Testis (tissue), 5 donors: ENCODE measurements at places on chromosomes 11 and 22. TPM values are rescaled to one million over a fixed set of nuclear protein-coding genes. Genes with fewer than 3 reads are reported as not detected.

GRCh38 chr11:36037031-36037430, 93.2 kb downstream of the LDLRAD3 start:
- H3K27me3 ChIP-seq: no peaks in the 10 kb centered on the region
- no peak overlapping the region for H3K27ac ChIP-seq
- no peak overlapping the region for H3K4me3 ChIP-seq
- DNase-seq: peak; percentile 36
- H3K4me1 ChIP-seq: peaks cover 14% of the 10 kb centered on the region

- no peaks in the 10 kb centered on the region for H3K36me3 ChIP-seq
- H3K4me1 ChIP-seq: no peaks in the 10 kb centered on the region
- H3K4me3 ChIP-seq: no peak overlapping the region
- no peak overlapping the region for H3K27ac ChIP-seq
- no peak for DNase-seq
- no peaks in the 10 kb centered on the region for H3K27me3 ChIP-seq
Measured at GRCh38 chr11:72336163-72336562, 92.2 kb upstream of the PHOX2A start.

DNA sequence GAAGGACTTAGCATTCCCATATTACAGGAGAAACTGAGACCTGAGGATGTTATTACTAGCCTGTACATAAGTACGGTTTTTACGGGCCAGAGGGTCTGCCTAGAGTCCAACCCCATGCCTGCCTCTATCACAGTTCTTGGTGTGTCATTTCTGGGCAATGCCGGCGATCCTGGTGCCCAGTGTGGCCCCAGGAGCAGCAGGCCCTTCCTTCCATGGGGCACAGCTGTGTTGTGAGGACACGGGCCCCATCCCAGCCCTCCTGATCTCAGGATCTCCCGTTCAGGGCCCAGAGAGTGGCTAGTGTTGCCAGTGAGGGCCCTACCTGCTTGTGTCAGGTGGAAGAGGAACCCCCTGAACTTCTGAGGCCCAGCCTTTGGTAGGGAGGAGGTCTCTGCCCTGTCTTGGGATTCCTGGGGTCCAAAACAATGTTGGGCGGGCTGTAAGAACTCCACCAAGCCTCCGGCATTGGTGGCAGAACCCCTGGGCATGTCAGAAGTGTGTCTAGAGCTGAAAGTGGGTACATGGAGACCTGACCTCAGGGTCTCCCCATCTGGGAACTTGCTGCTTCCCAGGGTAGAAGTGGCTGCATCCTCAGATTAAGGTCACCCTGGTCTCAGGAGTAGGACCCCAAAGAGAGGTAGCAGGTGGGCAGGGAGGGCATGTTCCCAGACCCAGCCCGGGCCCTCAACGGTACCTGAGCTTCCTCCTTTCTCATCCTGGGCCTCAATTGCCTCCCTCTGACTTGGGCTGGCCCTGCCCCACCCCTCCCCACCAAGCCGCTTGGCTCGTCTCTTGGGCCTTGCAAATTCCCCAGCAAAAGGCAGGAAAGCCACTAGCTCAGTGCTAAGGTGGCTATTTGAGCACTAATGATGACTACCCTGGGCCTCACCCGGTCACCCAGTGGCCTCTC, 74.6 kb upstream of the KCNQ1OT1 start:
- no peak overlapping the region for H3K4me3 ChIP-seq
- no peaks in the 10 kb centered on the region for H3K36me3 ChIP-seq
- no peaks in the 10 kb centered on the region for H3K27me3 ChIP-seq
- peaks cover 18% of the 10 kb centered on the region for H3K4me1 ChIP-seq
- no peak overlapping the region for H3K27ac ChIP-seq
- DNase-seq: peak; percentile 3

- H3K4me1 ChIP-seq: no peaks in the 10 kb centered on the region
- H3K36me3 ChIP-seq: no peaks in the 10 kb centered on the region
- no peak for DNase-seq
- no peak overlapping the region for H3K27ac ChIP-seq
- H3K27me3 ChIP-seq: no peaks in the 10 kb centered on the region
Measured at GRCh38 chr11:128575961-128576350, 11.4 kb downstream of the ETS1 start.

- no peak overlapping the region for H3K27ac ChIP-seq
- H3K36me3 ChIP-seq: no peaks in the 10 kb centered on the region
- H3K4me3 ChIP-seq: no peak overlapping the region
- no peaks in the 10 kb centered on the region for H3K4me1 ChIP-seq
- DNase-seq: no peak
Measured at GRCh38 chr11:92671081-92671480, 298.4 kb upstream of the MTNR1B start.

GRCh38 chr11:94581926-94582325, 14.8 kb downstream of the PIWIL4 start:
- no peaks in the 10 kb centered on the region for H3K4me1 ChIP-seq
- no peaks in the 10 kb centered on the region for H3K36me3 ChIP-seq
- H3K27ac ChIP-seq: no peak overlapping the region

GRCh38 chr11:15651816-15652215, 537.1 kb downstream of the INSC start:
- H3K4me3 ChIP-seq: no peak overlapping the region
- no peak for DNase-seq
- H3K27me3 ChIP-seq: no peaks in the 10 kb centered on the region
- no peak overlapping the region for H3K27ac ChIP-seq

DNA sequence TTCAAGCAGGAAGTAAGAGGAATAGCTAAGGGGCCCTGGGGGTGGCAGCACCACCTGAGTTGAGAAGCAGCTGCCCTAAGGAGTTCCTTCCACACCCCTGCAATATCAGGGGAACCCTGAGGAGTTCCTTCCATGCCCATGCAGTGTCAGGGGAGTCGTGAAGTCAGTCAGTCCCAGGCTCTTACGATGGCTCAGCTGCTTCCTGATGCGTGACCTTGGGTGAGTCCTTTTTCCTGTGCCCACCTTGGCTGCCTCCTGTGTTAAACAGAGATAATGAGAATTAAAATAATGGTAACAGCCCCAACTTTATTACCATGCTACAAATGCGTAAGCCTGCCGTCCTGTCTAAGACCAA, 181.1 kb downstream of the MIAT start:
- no peaks in the 10 kb centered on the region for H3K4me1 ChIP-seq
- no peak for DNase-seq
- no peak overlapping the region for H3K27ac ChIP-seq
- no peaks in the 10 kb centered on the region for H3K36me3 ChIP-seq
- H3K27me3 ChIP-seq: no peaks in the 10 kb centered on the region

DNA sequence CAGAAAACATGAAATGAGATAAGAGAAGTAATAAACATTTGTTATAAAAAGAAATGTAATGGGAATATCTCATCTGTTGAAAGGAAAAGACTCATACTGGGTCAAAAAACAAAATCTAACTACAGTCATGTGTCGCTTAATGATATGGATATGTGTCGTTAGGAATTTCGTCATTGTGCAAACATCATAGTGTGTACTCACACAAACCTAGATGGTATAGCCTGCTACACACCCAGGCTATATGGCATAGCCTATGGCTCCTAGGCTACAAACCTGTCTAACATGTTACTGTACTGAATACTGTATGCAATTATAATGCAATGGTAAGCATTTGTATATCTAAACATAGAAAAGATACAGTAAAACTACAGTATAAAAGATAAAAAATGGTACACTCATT, 89.8 kb upstream of the ZC3H12C start:
- DNase-seq: no peak
- no peaks in the 10 kb centered on the region for H3K36me3 ChIP-seq
- no peaks in the 10 kb centered on the region for H3K4me1 ChIP-seq
- no peak overlapping the region for H3K27ac ChIP-seq

- H3K27me3 ChIP-seq: no peaks in the 10 kb centered on the region
- peaks cover 8% of the 10 kb centered on the region for H3K4me1 ChIP-seq
- no peak overlapping the region for H3K27ac ChIP-seq
- no peak for DNase-seq
- no peak overlapping the region for H3K4me3 ChIP-seq
- H3K36me3 ChIP-seq: no peaks in the 10 kb centered on the region
Measured at GRCh38 chr22:44091021-44091721, 67.1 kb downstream of the PARVB start.

DNA sequence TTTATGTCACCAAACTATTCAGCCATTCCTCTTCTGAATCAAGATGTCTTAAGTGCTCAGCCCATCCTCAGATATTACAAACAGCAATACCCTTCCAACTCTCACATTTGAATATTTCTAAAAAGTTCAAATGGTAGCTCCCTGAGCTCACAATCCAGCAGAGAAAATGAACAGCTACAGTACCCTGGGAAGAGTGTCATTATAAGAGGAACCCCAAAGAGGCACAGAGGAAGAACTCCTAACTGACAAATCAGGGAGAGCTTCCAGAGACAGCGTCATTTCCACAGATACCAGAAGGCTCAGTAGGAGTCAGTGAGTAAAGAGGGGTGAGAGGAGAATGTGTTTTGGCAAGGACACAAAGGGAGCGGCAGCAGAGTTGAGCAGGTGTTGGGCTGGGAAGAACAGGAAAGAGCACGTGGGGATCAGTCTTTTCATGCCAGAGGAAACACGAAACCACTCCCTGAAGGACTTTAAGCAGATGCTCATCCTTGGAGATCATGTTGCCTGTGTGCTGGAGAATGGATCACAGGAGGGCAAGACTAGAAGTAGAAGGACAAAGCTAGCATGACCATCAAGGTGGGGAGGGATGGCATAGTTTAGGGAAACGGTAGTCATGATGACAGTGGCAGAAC, 4.3 kb downstream of the CLTCL1 start:
- no peak overlapping the region for H3K27ac ChIP-seq
- no peak for DNase-seq
- peaks cover 9% of the 10 kb centered on the region for H3K4me1 ChIP-seq
- no peaks in the 10 kb centered on the region for H3K27me3 ChIP-seq

- H3K4me1 ChIP-seq: peaks cover 13% of the 10 kb centered on the region
- peak; percentile 58 for DNase-seq
- H3K27ac ChIP-seq: no peak overlapping the region
- H3K4me3 ChIP-seq: no peak overlapping the region
Measured at GRCh38 chr22:46293577-46294260, 3.0 kb upstream of the GTSE1 start.

- H3K4me1 ChIP-seq: peaks cover 10% of the 10 kb centered on the region
- no peak overlapping the region for H3K4me3 ChIP-seq
- no peak overlapping the region for H3K27ac ChIP-seq
- H3K27me3 ChIP-seq: no peaks in the 10 kb centered on the region
Measured at GRCh38 chr11:95795627-95796295, 5.5 kb downstream of the CEP57 start.

GRCh38 chr11:110113505-110113904, 20.3 kb downstream of the ZC3H12C start:
- H3K27ac ChIP-seq: no peak overlapping the region
- DNase-seq: no peak
- H3K4me3 ChIP-seq: no peak overlapping the region
- H3K4me1 ChIP-seq: peaks cover 6% of the 10 kb centered on the region
- no peaks in the 10 kb centered on the region for H3K36me3 ChIP-seq

DNA sequence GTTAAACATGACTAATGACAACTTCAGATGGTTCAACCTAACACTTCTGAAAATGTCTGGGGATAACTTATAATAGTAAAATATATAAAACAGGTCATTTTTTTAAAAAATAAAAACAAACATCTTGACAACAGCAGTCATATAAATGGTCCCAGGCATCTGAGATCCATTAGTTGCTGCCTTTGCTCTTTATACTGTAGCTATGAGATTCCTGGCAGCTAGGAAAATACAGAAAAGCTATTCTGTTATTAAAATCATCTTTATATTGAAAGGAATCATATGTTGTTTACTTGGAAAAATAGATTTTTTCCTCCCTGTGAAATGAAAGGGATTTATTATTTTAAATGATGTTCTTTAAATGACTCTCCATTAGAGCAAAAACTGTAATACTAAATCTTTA, 55.7 kb upstream of the DEUP1 start:
- H3K4me1 ChIP-seq: no peaks in the 10 kb centered on the region
- no peak for DNase-seq
- H3K36me3 ChIP-seq: no peaks in the 10 kb centered on the region
- H3K4me3 ChIP-seq: no peak overlapping the region
- H3K27me3 ChIP-seq: no peaks in the 10 kb centered on the region

DNA sequence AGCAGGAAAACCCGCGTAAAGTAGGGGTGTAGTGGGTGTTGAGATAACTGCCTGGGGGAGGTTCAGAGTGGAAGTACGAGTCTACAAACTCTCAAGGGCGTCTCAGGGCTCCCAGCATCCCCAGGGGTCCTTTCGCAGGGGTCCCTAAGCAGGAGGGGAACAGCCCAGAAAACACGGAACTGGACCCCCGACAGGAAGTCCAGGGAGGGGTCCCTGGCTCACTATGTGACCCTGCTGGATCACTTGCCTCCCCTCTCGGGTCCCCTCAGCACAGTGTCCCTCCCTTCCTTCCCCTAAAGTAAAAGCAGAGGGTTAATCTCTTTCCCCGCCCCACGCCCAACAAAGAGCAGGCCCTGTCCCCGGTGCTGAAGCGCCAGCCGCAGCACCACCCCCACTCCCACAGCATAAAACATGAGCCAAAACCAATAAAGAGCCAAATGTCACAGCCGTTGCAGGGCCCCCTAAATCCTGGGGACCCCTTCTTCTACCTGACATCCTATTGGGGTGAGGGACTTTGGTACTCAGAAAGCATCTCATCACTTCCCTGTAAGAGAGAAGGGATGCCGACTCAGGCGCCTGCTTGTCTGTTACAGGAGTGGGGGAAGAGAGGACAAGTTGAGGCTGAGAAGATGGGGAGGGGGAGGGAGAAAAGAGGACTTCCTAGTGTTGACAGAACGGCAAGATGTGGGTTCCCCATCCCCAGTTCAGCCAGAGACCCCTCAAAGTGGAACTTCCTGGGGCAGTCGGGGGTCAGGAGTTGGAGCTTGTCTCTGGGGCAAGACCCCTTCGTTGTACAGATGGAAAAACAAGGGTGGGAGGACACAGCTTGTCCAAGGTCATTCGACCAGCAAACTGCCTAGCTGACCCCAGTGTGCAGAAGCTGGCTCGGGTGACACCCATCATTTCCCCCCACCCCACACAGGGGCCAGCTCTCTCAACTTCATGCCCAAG, 1.4 kb upstream of the NEFH start:
- no peak overlapping the region for H3K4me3 ChIP-seq
- peak; percentile 55 for DNase-seq
- H3K27me3 ChIP-seq: no peaks in the 10 kb centered on the region

GRCh38 chr22:50232481-50233151, 12.2 kb downstream of the TUBGCP6 start:
- H3K27ac ChIP-seq: no peak overlapping the region
- H3K4me3 ChIP-seq: no peak overlapping the region
- no peaks in the 10 kb centered on the region for H3K36me3 ChIP-seq
- no peaks in the 10 kb centered on the region for H3K4me1 ChIP-seq

Gene MAPK11
- 10.7 TPM for total RNA-seq

Gene ACRV1
- 56.5 TPM for total RNA-seq

Gene SLC22A25
- total RNA-seq: not detected

Gene CD3E
- total RNA-seq: not detected

Gene FOLH1
- 3.1 TPM for total RNA-seq

Gene APOC3
- not detected for total RNA-seq

Gene TUB
- 15.6 TPM for total RNA-seq

Gene MS4A15
- total RNA-seq: 0.31 TPM

Gene NRGN
- 3.0 TPM for total RNA-seq

Gene RAPSN
- 0.63 TPM for total RNA-seq

Gene OR2D2
- total RNA-seq: 2.8 TPM

Gene OR51L1
- not detected for total RNA-seq

Gene ELF5
- total RNA-seq: 0.43 TPM

Gene RAB39A
- 1.6 TPM for total RNA-seq
